ENCODE measurements at places on chromosomes 16 and 17. TPM values are rescaled to one million over a fixed set of nuclear protein-coding genes. Genes with fewer than 3 reads are reported as not detected.

SPAG7 gene
- 52.9 TPM for total RNA-seq

HASPIN gene
- total RNA-seq: 4.1 TPM

EPN3 gene
- total RNA-seq: not detected

SOCS1 gene
- 8.4 TPM for total RNA-seq

ZP2 gene
- total RNA-seq: not detected

MINK1 gene
- total RNA-seq: 68.0 TPM

SLC38A8 gene
- total RNA-seq: not detected

OR3A3 gene
- total RNA-seq: not detected

TP53TG3B gene
- not detected for total RNA-seq

TM4SF5 gene
- not detected for total RNA-seq

NPIPB9 gene
- total RNA-seq: 3.6 TPM

KSR1 gene
- 88.2 TPM for total RNA-seq

GRAP gene
- total RNA-seq: 0.23 TPM

NPIPB12 gene
- 27.6 TPM for total RNA-seq

MAP2K3 gene
- 16.3 TPM for total RNA-seq

JPH3 gene
- total RNA-seq: not detected

SEZ6 gene
- not detected for total RNA-seq

CLEC19A gene
- total RNA-seq: not detected

C1QTNF8 gene
- not detected for total RNA-seq

PLXDC1 gene
- not detected for total RNA-seq

FCSK gene
- total RNA-seq: 9.3 TPM

KRTAP9-8 gene
- not detected for total RNA-seq

DHX38 gene
- total RNA-seq: 97.7 TPM

MMP25 gene
- not detected for total RNA-seq
